B cell (primary cell): ENCODE measurements at places on chromosomes 5 and 9. TPM values are rescaled to one million over a fixed set of nuclear protein-coding genes. Genes with fewer than 3 reads are reported as not detected.

DNA sequence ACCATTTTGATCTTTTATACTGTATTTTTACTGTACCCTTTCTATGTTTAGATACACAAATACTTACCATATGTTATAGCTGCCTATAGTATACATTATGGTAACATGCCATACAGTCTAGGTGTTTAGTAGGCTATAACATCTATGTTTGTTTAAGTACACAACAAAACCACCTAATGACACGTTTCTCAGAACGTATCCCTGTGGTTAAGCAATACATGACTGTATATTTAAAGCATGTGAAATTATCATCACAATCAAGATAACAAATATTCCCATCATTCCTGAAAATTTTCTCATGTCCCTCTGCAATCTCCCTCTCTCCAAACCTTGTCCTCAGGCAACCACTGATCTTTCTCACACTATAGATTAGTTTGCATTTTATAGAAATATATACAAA, 66.4 kb upstream of the SUSD1 start:
- H3K27ac ChIP-seq: no peak overlapping the region
- H3K4me1 ChIP-seq: no peaks in the 10 kb centered on the region
- no peak for DNase-seq
- H3K27me3 ChIP-seq: no peaks in the 10 kb centered on the region
- no peak overlapping the region for H3K4me3 ChIP-seq
- peaks cover 6% of the 10 kb centered on the region for H3K36me3 ChIP-seq

Gene EDIL3
- not detected in 2 replicates for total RNA-seq

- no peak overlapping the region for H3K27ac ChIP-seq
- H3K36me3 ChIP-seq: no peaks in the 10 kb centered on the region
- no peak for DNase-seq
- H3K4me3 ChIP-seq: no peak overlapping the region
These were observed 311.9 kb upstream of the TLE4 start for GRCh38 chr9:79259858-79260257.

DNA sequence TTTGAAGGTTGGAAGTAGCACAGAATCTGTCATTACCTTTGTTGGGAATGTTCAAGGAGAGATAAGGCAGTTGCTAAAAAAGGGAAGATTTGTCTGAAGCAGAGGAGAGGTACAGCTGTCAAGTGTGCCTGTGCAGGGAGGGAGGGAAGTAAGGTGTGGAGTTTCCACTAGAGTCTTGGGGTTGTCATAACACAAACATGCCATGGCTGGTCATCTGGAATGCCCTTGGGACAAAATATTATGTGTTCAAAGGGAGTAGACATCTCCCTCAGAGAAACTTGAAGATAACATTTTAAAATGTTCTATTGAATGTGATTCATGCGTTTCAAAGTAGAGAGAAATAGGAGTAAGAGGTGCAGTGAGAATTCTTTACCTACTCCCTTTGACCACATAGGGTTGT, 95.0 kb downstream of the MUSK start:
- no peaks in the 10 kb centered on the region for H3K36me3 ChIP-seq
- no peak overlapping the region for H3K27ac ChIP-seq
- DNase-seq: no peak
- no peaks in the 10 kb centered on the region for H3K4me1 ChIP-seq
- no peak overlapping the region for H3K4me3 ChIP-seq

Gene SHC3
- total RNA-seq: 0.05 TPM in 1 of 2 replicates, not detected in the other

GRCh38 chr5:78647351-78647818, 1.2 kb downstream of the LHFPL2 start:
- DNase-seq: peak; percentile 40
- peaks cover 18% of the 10 kb centered on the region for H3K4me1 ChIP-seq
- peak overlapping the region; percentile 43 for H3K4me3 ChIP-seq
- H3K27ac ChIP-seq: no peak overlapping the region

DNA sequence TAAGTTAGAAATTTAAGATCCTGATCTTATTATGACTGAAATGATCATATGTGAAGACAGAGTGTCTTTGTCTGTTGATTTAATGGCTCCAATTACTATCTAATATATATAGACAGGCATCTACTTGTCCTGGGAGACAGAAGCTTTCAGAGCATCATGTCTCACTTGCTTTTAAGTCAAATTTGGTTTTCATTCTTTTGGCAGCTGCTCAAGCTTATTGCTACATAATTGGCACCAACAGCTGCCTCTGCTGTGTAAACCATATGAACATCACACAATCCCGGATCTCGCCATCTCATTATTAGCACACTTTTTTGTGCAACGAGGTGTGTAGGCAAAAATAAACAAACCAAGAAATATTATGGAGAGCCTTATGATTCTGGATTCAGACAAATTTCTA, 1717.9 kb downstream of the EFNA5 start:
- H3K27me3 ChIP-seq: no peaks in the 10 kb centered on the region
- H3K4me1 ChIP-seq: no peaks in the 10 kb centered on the region
- DNase-seq: no peak
- H3K4me3 ChIP-seq: no peak overlapping the region
- H3K27ac ChIP-seq: no peak overlapping the region

Gene SLC36A2
- not detected in 2 replicates for total RNA-seq

DNA sequence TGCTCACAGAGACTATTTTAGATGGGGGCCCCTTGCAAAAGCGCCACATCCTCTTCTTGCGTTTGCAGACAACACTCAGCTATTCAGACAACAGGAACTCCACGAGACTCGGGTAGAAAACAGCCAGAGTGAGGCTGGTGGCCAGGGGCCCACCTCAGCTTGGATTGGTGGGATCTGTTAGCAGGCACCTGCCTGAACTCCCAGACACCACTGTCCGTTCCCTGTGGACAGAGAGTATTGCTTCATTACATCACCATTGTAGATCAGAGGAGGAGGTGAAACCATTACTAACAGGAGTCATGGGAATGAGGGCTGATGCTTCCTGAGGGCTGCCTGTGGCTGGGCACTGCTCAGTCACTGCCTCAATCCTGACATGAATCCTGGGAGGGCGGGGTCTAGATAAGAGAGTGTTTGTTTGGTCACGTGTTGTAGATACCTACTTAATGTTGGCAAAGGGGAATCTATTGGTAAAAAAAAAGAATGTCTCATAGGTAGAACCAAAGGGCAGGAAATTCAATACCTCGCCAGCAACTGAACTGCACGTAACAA, 4.4 kb upstream of the RAPGEF1 start:
- peak overlapping the region; percentile 61 for H3K27ac ChIP-seq
- H3K4me1 ChIP-seq: peaks cover 23% of the 10 kb centered on the region
- no peaks in the 10 kb centered on the region for H3K36me3 ChIP-seq
- H3K27me3 ChIP-seq: no peaks in the 10 kb centered on the region
- no peak overlapping the region for H3K4me3 ChIP-seq

- peaks cover 4% of the 10 kb centered on the region for H3K4me1 ChIP-seq
- H3K27me3 ChIP-seq: no peaks in the 10 kb centered on the region
- H3K4me3 ChIP-seq: no peak overlapping the region
- no peaks in the 10 kb centered on the region for H3K36me3 ChIP-seq
These were observed 51.8 kb downstream of the NSUN2 start for GRCh38 chr5:6581090-6581489.

Gene CDKN2A
- 9.5 and 11.7 TPM in 2 replicates for total RNA-seq

DNA sequence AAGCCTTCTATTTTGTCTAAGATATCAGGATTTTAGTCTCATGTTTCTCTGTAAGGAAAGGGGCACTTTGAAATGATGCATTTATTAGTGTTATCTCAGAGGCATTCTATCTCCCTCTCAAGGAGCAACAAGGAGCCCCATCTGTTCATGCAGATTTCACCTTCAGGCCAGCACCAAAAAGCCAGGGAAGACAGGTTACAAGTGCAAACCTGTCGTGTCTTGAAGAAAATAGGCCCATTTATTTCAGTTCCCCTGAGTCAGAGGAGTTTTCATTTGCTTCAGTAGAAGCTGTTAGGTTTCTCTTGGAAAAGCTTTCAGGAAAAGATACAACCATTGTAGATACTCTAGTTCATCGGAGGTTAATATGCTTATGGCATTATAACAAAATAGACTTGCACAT, 97.2 kb downstream of the SPOCK1 start:
- no peak for DNase-seq
- no peak overlapping the region for H3K4me3 ChIP-seq
- no peaks in the 10 kb centered on the region for H3K4me1 ChIP-seq
- H3K27me3 ChIP-seq: no peaks in the 10 kb centered on the region

- H3K4me3 ChIP-seq: no peak overlapping the region
- no peak for DNase-seq
- H3K27me3 ChIP-seq: no peaks in the 10 kb centered on the region
- no peak overlapping the region for H3K27ac ChIP-seq
These were observed 73.0 kb downstream of the GADD45G start for GRCh38 chr9:89677702-89678395.

GRCh38 chr5:179295778-179296149, 49.5 kb downstream of the ADAMTS2 start:
- H3K27ac ChIP-seq: no peak overlapping the region
- H3K4me3 ChIP-seq: no peak overlapping the region
- no peak for DNase-seq
- H3K27me3 ChIP-seq: no peaks in the 10 kb centered on the region
- H3K36me3 ChIP-seq: no peaks in the 10 kb centered on the region

DNA sequence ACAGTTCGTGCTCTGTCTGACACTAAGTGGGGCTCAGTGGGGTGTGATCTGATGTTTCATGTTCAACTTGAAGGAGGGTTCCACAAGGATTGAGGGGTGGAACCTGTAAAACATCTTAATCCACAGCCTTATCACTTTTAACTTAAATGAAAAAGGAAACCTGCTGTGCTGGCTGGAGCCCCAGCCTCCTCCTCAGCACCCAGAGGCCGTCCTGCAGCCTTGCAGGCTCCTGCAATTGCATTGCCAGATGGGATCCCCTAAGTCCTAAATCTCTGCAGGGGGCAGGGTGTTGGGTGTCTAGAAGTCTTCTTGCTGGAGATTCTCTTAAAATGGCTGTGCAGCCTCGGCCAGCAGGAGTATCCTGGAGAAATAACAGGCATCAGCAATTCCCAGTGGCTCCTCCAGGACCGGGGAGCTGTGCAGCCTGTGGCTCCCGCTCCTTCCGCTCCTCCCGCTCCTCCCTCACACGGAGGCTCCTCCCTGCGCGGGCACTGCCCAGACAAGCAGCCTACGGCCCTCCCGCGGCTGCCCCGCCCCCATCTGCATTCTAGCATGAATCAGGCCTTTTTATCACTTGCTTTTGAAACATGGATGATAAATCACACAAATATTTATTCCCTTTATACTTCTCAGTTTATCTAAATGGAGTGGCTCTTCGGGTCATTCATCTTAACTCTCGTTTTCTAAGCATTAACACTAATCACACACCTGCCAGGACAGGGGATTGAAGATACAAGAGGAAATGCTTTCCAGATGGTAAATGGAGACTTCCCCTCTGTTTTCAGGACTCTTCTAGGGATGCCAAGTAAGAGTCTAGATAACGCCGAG, 131.0 kb downstream of the ADAMTS16 start:
- H3K36me3 ChIP-seq: no peaks in the 10 kb centered on the region
- no peaks in the 10 kb centered on the region for H3K4me1 ChIP-seq
- no peak overlapping the region for H3K4me3 ChIP-seq
- no peak overlapping the region for H3K27ac ChIP-seq
- H3K27me3 ChIP-seq: no peaks in the 10 kb centered on the region

DNA sequence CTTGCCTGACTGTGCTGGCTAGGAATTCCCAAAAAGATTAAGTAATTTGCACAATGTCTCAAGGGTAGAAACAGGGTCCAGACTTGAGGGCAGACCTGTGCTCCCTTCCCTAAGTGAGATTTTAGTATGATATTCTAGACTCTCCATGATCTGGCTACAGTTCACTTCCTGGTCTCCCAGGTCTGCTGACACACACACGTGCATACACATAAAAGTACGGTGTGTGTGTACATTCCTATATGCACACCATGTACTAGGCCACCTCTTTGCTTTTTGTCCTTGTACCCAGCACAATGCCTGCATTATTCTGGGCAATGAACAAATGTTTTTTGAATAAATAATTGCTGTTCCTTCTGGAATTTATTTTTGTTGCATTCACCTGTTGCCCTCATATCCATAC, 83.7 kb downstream of the SH3RF2 start:
- peaks cover 3% of the 10 kb centered on the region for H3K27me3 ChIP-seq
- H3K4me1 ChIP-seq: no peaks in the 10 kb centered on the region
- H3K27ac ChIP-seq: no peak overlapping the region
- DNase-seq: no peak

DNA sequence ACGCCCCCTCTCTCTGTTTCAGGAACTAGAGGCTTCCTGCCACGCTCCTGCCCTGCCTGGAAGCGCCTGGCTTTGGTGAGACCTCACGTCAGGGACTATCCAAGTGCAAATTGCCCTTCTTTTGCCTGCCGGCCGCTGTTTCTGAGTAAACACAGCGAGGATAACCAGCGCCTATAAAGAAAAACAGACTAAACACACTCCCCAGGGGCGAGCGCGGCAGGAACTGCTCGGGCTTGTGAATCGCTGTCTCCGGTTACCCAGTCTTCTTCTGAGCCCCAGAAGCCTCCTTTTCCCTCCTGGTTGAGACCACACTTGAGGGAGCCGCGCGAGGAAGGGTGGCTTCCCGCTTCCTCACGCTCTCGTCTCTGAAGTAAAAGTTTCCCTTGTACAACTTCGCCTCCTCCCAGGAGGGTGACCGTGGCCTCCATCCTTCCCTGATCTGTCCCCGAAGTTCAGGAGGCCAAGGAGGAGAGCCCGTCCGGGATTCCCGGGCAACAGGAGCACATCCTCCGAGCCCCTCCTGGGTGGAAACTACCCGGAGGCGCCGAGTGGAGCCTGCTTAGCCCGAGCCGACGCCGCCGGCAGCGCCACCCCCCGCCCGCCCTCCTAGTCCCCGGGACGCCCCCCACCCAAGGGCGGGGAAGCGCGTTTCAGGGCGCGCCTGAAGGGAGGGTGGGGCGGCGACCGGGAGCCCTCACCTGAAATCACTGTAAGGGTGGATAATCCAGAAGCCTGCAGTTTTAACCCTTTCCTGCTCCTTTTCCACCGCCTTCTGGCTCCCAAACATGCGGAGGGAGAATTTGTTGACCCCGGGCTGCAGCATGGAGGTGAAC, 993 bp downstream of the HCN1 start:
- H3K4me1 ChIP-seq: peaks cover 4% of the 10 kb centered on the region
- no peaks in the 10 kb centered on the region for H3K36me3 ChIP-seq
- H3K4me3 ChIP-seq: no peak overlapping the region
- no peaks in the 10 kb centered on the region for H3K27me3 ChIP-seq
- no peak for DNase-seq

GRCh38 chr9:18754537-18754936, 278.5 kb downstream of the SAXO1 start:
- no peaks in the 10 kb centered on the region for H3K27me3 ChIP-seq
- no peak overlapping the region for H3K4me3 ChIP-seq
- no peak for DNase-seq
- no peak overlapping the region for H3K27ac ChIP-seq
- H3K36me3 ChIP-seq: no peaks in the 10 kb centered on the region

- DNase-seq: no peak
- H3K27ac ChIP-seq: no peak overlapping the region
- no peaks in the 10 kb centered on the region for H3K27me3 ChIP-seq
- H3K36me3 ChIP-seq: no peaks in the 10 kb centered on the region
- no peak overlapping the region for H3K4me3 ChIP-seq
- H3K4me1 ChIP-seq: peaks cover 5% of the 10 kb centered on the region
These were observed 53.4 kb upstream of the TMC1 start for GRCh38 chr9:72467766-72468738.
